M059J (cell line): ENCODE measurements at places on chromosomes 5 and 9. TPM values are rescaled to one million over a fixed set of nuclear protein-coding genes. Genes with fewer than 3 reads are reported as not detected.

The PIP5K1B gene
- not detected in 2 replicates for total RNA-seq

The CCDC180 gene
- total RNA-seq: 0.47 and 0.59 TPM in 2 replicates

The CAMK4 gene
- total RNA-seq: 3.9 and 7.4 TPM in 2 replicates

The SLC34A1 gene
- total RNA-seq: 0.02 TPM in 1 of 2 replicates, not detected in the other

The ACTL7B gene
- total RNA-seq: not detected in 2 replicates

The CTXN3 gene
- not detected in 2 replicates for total RNA-seq

The CATSPER3 gene
- total RNA-seq: not detected in 2 replicates
